AML-193 (cell line): ENCODE measurements at places on chromosomes 16 and 17.
A peak's percentile ranks its signal among the peaks of the same experiment; 100 is the strongest.

- peak; percentile 58 for DNase-seq
Observed at GRCh38 chr17:40075201-40075941, 12.6 kb downstream of the THRA start.

GRCh38 chr16:20911361-20911760 lies 10.8 kb downstream of the LYRM1 start:
- no peak for DNase-seq

DNA sequence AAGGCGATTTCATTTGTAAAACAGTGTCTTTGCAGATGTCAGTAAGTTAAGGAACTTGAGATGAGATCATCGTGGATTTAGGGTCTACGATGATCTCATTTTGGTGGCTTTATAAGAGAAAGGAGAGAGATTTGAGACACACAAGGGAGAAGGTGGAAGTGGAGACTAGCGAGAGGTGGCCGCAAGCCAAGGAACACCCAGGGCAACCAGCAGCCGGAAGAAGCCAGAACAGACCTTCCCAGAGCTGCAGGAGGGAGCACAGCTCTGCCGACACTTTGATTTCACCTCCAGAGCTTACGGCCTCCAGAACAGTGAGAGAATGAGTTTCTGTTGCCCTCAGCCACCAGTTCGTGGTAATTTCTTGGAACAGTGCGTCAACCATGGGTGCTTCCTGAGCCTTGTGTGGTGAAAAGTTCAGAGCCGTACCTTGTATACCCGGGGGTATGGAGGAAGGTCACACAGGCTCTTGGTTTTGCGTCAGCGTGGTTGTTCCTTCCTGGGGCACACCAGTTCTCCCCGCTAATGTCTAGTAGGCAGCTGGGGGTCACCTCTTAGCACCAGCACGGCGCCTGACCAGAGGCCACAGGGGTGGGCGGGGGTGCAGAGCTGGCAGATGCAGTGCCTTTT lies 12.9 kb upstream of the SEC14L1 start:
- peak; percentile 91 for DNase-seq

- DNase-seq, result no peak
Observed at GRCh38 chr17:63433746-63434591, 12.1 kb downstream of the CYB561 start.

- no peak for DNase-seq
Observed at GRCh38 chr17:364766-365165, 12.2 kb upstream of the RPH3AL start.

GRCh38 chr17:61285526-61286320 lies 113.9 kb upstream of the TBX2 start:
- DNase-seq, result no peak

- no peak for DNase-seq
Observed at GRCh38 chr16:69861292-69862030, 89.7 kb upstream of the CLEC18A start.

- DNase-seq, result no peak
Observed at GRCh38 chr16:57866529-57866918, 64.2 kb upstream of the KIFC3 start.

- DNase-seq, result no peak
Observed at GRCh38 chr16:54817432-54817831, 113.2 kb upstream of the IRX5 start.

DNA sequence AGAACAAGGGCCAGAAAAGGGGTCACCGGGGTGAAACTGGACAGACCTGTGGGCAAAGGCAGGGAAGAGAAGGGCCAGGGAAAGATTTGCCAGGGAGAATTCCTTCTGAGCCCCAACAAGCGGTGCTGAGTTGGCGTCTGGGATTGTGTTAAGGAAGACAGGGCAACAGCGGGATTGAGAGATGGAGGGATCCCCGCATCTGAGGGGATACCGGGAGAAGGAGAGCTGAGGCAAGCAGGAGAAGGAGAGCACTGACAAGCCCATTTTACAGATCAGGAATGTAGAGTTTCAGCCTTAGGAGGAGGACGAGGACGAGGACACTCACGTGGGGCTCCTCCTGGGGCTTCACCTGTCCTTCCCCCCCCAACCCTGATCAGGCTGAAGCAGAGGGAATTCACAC lies 998 bp upstream of the ABCC3 start:
- DNase-seq, result no peak

DNA sequence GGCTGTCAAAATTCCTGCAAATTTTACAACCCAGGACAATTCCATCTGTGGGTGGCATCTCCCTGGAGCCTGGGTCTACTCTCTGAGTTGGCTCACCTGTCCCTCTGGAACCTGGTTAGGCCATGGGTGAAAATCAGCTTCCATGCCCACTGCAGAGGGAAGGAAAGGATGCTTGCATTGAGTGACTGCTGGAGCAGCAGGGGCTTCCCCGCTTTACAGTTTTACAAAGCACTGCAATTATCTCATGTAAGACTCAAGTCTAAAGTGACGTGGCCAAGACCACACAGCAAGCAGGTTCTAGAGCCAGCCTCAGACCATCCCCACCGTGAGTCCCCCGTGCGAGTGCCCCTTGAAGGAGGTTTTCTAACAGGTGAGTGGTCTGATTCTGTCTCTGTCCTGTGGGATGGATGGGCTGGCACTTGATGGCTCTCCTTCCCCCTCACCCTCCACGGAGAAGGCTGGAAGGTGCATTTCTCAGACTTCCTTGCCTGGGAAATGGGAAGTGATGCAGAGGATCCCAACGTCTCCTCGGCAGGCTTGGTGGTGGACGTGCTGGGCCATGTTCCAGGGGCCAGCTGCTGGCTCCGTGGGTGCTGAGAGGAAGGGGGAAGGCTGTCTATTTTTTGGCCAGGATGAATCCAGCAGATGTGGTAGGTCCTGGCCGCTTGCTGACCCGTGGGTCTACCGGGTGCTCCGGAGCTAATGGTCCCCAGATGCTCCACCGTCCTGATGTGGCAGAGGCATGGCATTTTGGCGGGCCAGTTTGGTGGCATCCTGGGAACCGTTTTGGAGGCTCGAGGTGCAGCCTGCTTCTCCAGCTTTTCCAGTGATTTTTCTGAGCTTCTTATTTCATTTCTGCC lies 26.3 kb upstream of the CBX4 start:
- DNase-seq, result no peak

GRCh38 chr16:78004517-78004916 lies 17.8 kb upstream of the CLEC3A start:
- DNase-seq, result no peak

DNA sequence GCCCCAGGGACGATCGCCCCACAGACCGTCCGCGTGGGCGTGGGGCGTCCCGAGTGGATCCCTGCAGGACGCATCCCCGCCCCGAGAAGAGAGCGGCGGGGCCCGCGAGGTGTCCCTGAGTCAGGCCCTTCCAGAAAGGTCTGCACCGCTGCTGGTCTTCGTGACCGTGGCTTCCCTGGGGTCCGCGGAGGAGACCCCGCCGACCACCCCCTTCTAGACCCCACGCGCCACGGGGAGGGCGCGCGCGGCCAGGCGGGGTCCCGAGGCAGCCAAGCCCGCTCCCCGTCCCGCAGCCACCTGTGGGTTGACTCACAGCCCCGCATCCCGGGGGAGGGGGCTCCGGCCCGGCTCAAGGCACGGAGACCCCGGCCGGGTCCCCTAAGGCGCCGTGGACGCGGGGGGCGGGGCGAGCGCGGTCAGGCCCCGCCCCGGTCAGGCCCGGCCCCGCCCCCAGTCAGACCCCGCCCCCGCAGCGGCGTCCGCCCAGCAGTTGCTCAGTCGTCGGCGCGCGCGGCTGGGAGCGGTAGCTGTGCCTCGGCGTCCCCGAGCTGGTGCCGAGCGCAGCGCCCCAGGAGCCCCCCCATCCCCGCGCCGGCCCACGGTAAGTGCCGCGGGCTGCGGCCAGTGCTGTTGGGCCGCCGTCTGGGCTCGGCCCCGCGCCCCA lies at the start of gene BAIAP3:
Gene BAIAP3 (plus strand): TSS at position 497 of the 664 bp plus-strand sequence. CDS start 4,905 bp downstream, outside the sequence.
- DNase-seq, result no peak

- no peak for DNase-seq
Observed at GRCh38 chr16:85838381-85838780, 38.9 kb downstream of the COX4I1 start.

DNA sequence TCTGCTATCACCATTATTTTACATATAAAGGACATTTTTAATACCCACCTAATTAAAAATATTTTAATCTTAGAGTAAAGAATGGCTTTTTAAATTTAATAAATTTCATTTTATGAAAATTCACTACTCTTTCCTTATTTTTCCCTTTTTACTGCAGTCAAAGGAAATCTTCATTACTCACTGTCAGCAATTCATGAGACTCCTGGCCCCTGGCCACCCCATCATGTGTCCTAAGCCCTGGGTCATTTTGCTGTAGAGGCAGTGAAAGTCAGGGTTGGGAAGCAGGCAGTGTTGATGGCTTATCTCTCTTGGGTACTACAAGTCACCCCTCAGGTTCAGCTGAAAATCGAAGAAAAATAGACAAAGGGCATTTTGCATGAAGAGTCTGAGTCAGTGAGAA lies 468.6 kb upstream of the CCL2 start:
- no peak for DNase-seq

GRCh38 chr17:4747847-4748246 lies 8.1 kb upstream of the CXCL16 start:
- DNase-seq, result no peak

GRCh38 chr17:48385319-48385718 lies 44.7 kb downstream of the SKAP1 start:
- no peak for DNase-seq

- peak; percentile 99 for DNase-seq
Observed at GRCh38 chr17:60392042-60392844, at the start of gene USP32. TSS of gene USP32 (minus strand) at chr17:60392133. CDS start at chr17:60391939, 194 bp downstream.

DNA sequence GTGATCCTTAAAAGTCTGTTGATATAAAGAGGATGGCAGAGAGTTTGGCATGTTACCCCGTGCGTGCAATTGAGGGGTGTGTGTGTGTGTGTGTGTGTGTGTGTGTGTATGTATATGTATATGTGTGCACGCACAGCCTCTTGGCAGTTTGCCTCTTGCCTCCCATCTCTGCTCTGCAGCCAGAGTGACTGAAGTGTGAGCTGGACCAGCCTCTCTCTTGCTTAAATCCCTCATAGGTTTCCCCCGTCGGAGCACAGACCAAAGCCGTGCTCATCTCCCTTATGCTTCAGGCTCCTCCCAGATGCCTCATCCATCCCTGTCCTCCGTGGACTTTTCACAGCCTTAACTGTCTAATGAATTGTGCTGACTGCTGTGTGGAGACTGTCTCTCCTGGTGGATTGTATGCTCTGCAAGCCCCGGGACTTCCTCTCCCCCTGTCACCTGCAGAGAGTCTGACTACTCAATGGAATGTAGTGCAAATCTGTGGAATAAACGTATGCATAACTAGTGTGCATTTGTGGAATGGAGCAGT lies 413.5 kb downstream of the CPPED1 start:
- DNase-seq, result no peak

DNA sequence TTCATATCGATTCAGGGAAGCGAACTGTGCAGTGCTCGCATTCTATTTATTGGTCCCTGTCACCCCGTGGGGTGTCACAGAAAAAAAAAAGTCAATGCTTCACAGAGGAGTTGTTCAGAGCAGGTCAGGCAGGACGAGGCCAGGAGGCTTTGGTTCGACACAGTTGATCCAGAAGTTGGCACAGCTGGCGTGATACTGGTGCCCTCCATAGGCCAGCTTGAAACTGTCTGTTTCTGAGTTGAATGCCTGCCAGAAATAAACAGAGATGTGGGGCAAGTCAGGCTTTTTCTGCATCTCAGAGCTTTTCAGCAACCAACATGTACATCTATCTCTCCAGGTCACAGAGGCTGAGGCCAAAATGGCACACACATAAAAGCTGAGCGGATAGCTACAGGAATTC lies 29.1 kb downstream of the DUSP14 start:
- no peak for DNase-seq

DNA sequence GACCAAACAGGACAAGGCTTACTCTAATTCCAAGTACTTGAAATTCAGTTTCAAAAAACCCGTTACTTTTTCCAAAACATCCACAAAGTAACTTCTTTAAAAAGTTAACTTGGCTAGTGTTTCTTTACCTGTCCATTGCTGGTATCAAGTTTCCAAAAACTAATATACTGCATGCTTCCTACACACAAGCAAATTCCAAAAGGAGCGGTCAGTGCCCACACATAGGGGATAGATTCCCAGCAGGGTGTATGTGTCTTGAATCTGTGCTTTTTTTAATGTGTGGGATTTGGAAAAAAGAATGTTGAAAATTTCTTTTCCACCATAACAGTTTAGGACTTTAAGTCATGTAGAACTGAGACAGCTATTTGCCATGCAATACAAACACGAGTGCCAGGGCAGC lies 367.8 kb upstream of the SOX9 start:
- no peak for DNase-seq

- no peak for DNase-seq
Observed at GRCh38 chr17:57872536-57872935, 22.7 kb upstream of the MRPS23 start.

- peak; percentile 34 for DNase-seq
Observed at GRCh38 chr17:21019976-21020586, 22.7 kb downstream of the USP22 start.

- DNase-seq, result no peak
Observed at GRCh38 chr17:43309505-43310332, 75.9 kb upstream of the RNU2-1 start.

- DNase-seq, result no peak
Observed at GRCh38 chr17:4082136-4082924, 60.5 kb downstream of the ZZEF1 start.

DNA sequence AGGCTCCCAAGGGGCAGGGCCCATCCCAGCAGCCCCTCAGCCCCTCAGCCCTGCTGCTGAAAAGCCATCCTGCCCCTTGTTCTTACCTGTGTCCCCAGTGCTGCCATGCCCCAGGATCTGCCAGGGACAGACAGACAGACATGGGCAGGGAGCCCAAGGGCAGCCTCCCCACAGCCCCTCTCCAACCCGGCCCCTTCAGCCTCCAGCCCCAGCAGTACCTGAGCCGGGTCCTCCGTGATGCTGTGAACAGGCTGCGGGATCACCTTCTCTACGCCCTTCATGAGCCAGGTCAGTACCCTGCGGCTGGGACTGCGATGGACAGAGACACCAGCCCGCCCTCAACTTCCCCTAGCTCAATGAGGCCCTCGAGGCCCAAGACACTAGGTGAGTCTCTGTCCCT lies 8.2 kb downstream of the CNGB1 start:
- DNase-seq, result no peak

DNA sequence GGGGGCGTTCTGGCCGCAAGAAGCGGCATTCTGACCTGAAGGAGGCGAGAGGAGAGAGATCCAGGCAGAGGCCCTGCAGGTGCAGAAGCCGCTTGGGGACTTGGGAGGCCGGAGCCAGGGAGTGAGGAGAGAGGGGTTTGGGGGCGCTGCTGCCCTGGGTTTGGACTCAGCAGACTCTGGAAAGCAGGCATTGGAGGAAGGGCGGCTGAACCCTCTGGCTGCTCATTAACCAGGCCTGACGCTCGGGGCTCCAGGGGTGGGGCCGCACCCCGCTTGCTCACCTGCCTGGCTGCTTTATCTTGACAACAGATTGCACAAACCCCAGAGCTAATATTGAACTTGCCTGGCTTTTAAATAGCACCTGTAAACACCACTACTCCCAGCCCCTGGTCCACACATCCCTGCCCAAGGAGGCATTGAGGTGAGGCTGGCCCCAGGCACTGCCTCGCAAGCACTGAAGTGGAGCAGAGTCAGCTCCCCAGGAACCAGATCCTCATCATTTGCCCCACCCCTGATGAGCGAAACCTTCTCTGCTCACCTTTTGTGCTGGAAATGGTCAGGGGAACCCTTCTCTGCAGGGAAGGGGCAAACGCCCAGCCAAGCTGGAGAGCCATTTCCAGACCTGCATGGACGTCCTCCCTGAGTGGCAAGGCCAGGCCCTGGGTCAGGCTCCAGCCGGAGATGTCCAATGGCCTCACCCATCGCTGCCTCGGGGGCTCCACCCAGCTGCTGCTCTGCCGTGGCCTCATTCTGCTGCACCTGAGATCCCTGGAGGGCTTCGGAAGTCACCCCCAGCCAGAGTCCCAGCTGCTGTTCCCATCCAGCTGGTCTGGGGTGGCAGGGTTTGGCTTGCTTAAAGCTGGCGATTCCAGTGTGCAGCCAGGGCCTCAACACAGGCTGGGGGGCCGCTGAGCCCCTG lies 190.2 kb upstream of the GSE1 start:
- no peak for DNase-seq

GRCh38 chr16:65426484-65426883 lies 304.6 kb upstream of the CDH11 start:
- DNase-seq, result no peak
